ENCODE measurements at places on chromosomes 11 and 22.

DNA sequence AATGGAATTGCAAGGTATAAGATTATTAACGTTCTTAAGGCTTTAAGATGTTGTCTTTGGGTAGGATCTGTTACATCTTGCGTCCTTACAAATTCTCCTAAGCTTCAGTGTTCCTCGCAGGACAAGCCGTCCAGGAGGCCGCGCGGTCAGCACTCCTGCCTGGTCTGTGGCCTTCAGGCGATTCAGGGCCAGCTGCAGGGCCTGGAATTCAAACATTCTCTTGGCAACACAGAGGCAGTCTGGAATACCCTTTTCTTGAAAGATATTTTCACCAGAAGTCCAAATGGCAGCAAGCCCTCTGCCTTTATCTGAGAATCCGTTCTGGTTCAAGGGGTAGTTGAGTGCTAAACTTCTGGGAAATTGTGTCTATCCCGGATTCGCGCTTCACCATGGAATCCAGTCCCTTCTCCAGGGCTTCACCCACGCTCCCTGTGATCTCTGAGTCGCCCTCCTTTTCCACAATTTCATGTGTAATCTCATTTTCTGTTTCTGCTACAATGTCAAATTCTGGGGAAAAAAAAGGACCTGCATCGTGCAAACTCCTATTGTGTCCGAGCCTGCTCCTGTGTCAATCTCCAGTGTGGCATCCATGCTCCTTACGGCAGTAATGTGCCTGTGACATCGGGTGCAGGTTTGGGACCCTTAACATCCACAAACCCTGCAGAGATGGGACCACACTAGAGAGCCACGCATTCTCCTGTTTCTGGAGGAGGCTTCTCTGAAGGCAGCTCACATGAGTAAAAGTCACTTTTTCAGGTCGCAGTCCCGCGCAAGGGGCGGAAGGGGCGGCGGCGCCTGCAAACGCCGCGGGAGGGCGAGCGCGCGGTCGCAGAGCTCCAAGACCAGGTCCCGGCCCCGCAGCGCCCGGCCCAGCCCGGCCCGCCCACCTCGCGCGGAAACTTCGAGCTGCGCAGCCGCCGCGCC is 25.4 kb upstream of the SORL1 start:
- peak; percentile 46 for DNase-seq

GRCh38 chr11:114074546-114075343 is 15.2 kb downstream of the ZBTB16 start:
- DNase-seq = no peak

- DNase-seq = no peak
Observed at GRCh38 chr11:123517559-123518364, 87.7 kb downstream of the GRAMD1B start.

GRCh38 chr11:71537537-71537936 is 288 bp upstream of the KRTAP5-8 start:
- DNase-seq = no peak

Data from T47D (cell line).